Mammary epithelial cell (primary cell): ENCODE measurements at places on chromosomes 3 and 15.

GRCh38 chr3:185353823-185354614 lies 8.9 kb upstream of the MAP3K13 start:
- peak; percentile 71 for DNase-seq

DNA sequence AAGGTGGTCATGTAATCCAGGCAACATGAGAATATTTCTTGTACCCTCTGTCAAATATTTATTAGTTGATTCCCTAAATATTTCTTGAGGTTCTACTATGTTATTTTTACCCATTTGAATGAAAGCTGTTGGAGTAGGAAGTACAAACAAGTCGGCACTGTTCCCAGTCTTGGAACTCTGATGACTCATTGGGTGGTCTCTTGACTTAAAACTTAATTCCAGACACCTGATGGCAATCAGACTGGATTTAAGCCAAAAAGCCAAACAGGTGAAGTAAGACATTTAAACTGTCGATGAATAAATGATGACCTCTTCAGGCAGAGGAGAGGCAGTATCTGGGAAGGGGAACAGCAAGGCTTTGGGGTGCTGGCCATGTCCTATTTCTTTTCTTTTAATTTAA lies 22.8 kb downstream of the C2CD4A start:
- DNase-seq = no peak

DNA sequence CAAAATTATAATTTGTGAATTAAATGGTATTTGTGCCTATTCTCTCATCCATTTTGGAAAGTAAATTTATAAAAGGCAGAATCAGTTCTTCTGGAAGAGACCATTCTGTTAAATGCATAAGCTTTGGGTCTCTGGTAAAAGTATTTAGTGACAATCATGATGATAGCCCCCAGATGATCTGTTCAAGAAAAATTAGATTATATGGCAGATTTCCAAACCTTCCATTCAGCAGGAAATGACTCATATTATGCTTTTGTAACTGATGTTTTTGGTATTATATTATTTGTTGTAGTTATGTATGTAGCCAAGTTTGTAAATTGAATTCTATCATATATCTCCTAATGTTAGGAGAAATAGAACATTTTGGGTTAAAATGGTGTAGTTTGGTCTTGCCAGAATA lies 340.8 kb upstream of the DPH6 start:
- peak; percentile 26 for DNase-seq

- DNase-seq = no peak
Measured at GRCh38 chr15:66408254-66408653, 21.5 kb downstream of the MAP2K1 start.

DNA sequence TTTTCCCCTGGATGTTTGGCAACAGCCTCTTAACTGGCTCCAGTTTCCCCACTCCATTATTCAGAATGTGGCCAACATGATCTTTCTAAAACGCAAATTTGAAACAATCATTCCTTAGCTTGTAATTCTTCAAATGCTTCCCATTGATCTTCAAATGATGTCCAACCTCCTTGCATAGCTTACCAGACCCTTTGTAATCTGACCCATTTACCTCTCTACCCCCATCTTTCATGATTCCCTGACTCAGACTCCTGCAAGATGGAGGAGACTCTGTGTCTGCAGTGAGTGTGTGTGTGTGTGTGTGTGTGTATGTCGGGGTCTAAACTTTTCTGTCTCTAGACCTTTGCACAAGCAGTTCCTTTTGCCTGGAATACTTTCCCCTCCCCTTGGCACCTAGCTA lies 515.7 kb upstream of the PROK2 start:
- DNase-seq = no peak

GRCh38 chr3:148379763-148380382 lies 317.8 kb upstream of the AGTR1 start:
- peak; percentile 35 for DNase-seq

- no peak for DNase-seq
Measured at GRCh38 chr15:95647531-95648277, 682.8 kb upstream of the NR2F2 start.

DNA sequence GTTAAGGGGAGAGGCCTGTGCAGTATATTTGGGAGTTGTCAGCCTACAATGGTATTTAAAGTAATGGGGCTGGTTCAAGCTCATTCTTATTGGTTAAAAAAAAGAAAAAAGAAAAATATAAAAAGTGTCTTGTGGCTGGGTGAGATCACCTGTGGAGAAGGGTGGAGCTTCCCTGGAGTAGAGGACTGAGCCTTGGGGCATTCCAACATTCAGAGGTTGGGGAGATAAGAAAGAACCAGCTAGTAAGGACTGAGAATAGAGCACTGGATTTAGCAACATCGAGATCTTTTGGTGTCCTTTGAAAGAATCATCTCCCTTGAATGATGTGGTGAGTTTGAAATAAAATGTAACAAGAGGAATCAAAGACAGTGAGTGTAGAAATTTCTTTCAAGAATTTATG lies 5.2 kb downstream of the SLC49A4 start:
- DNase-seq = peak; percentile 52

DNA sequence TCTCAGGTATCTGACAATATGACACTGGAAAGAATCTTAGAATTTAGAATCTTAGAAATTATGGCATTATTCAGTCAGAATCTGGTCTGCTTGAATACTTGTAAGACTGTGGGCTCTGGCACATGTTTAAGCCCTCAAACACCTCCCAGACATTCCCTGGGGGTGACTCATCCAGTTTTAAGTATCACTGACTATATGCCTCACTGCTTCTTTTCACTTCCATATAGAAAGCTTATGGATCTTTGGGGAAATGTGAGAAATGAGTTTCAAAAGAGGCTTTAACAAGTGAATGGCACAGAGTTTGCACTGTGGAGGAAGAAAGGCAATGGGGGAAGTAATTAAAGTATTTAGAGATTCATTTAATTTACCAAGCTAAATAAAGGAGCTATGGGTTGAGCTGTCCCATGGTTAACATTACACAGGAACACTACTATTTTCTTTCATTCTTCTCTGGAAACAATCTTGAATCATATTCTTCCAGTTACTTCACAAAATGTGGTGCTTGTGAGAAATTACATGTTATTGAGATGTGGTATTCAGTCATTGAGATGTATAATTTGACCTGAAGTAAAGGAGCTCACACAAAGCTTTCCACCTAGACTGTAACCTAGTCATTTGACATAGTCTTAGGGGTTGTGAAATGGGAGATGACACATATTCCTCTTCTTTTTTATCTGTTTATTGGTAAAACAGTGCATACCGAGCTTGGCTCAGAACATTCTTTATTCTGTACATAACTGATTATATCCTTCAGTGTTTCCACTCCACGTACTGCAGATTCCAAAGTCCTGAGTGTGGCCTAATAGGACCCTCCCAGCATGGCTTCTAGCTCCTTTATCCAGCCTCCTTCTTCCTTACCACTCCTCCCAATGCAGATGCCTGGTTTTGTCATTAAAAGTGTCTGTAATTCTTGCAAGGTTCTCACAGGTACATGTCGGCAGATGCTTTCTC lies 544.6 kb upstream of the NECTIN3 start:
- peak; percentile 82 for DNase-seq

GRCh38 chr3:4044619-4045018 lies 245.4 kb downstream of the LRRN1 start:
- no peak for DNase-seq

DNA sequence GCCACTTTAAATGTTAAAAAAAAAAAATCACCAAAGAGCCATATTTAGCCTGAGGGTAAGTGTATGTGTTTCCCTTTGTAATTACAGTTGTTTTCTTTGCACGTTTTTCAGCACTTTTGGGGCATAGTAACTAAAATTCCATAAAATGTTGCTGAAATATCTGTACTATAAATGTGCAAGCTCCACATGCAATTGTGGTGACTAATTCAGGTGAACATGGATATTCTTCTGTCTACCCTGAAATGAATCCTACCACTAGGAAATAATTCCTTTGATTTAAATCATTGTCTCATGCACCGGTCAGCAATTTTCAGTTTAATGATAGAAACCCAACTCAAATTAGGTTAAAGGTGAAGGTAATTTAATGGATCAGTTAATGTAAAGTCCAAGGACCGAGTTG lies 13.1 kb upstream of the TFG start:
- DNase-seq = peak; percentile 27

DNA sequence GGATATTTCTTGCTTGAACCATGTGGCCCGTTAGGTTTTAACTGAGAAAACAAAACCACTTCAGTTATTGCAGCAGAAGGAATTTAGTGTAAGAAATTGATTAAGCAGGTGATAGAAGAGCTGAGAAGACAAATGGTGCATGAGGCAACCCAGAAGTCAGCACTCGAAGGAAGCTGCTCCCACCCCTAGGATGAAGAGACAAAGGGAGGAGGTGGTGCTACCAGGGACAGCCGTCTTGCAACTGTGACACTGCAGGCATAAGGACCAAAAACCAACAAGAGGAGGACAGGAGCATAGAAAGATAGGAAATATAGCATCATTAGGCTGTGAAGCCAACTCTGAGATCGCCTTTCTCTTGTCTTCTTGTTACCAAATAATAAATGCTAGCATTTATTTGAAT lies 89.0 kb downstream of the IL20RB start:
- DNase-seq = no peak

- DNase-seq = no peak
Measured at GRCh38 chr15:59340325-59340724, 32.3 kb downstream of the MYO1E start.

DNA sequence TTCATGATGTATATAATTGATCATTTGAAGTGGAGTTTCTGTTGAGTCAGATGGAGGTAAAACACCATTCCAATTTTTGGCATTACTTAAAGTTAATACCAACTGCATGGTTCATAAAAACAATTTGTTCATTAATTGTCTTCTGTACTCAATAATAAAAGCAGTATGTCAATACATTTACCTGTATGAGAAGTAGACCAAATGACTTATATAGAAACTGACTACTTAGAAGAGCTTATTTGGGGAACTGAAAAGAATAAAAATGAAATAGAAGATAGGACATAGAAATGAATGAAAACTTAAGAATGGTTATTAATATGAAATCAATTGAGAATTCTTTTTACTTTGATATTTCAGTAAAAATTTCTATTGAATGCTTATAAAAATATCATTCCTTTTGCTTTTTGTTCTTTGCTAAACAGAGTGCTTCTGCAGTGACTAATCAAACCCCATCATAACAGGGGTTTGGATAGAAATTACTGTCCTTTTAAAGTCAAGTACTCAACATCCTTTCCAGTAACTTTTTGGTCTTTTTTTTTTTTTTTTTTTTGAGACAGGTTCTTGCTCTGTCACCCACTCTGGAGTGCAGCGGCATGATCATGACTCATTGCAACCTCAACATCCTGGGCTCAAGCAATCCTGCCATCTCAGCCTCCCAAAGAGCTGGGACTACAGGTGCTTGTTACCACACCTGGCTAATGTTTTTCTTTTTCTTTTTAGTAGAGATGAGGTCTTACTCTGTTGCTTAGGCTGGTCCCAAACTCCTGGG lies 6.5 kb upstream of the CRYBG3 start:
- DNase-seq = peak; percentile 72

GRCh38 chr3:77045686-77046085 lies 5.8 kb downstream of the ROBO2 start:
- DNase-seq = no peak

- no peak for DNase-seq
Measured at GRCh38 chr3:123020709-123021108, 6.9 kb downstream of the SEMA5B start.

DNA sequence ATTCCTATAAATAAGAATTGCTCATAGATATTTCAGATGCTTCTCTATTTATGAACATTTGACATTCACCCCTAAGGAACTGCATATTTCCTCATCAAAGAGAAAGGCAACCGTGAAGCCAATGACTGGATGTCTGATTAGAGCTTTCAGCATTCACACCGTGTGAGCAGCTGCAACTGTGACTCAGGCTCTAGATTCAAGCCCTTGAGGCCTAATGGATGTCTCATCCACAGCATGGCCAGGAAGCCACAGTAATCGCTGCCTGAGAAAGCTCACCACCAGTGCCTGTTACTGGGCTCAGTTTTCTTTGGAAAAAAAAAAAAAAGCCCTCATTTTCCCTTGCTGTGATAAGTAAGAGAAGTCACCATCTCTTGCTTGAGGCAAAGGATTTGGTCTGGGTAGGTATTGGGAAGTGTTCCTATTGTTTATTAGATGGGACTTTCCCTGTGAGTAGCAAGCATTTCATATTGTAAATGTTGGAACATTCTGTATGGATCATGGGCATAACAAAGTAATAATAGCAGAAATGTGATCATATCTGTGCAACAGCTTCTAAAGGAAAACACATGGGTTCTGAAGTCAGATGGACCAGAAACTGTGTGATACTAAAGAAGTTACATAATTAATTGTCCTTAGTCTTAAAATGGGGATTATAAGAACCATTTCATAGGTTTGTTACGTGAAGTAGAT lies 783.7 kb downstream of the AGBL1 start:
- DNase-seq = peak; percentile 98

DNA sequence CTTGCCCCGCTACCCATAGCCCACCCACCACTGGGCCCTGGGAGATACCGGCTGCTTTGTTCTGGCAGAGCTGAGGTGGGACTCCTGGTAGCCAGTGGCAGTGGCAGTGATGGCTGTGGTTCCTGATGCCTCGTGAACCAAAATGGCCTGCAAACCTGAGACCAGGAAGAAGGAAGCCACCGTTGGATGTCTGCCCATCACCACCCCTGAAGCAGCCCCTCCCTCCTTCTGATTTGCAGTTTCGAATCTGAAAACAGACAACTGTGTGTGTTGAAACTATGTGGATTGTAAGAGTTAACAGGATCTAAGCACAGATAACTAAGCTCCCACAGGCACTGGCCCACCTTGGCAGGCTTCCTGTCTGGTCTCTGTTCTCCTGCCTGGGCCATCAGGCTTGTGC lies 66.6 kb downstream of the NUP210 start:
- no peak for DNase-seq

- no peak for DNase-seq
Measured at GRCh38 chr15:101318839-101319238, 23.8 kb upstream of the SNRPA1 start.

DNA sequence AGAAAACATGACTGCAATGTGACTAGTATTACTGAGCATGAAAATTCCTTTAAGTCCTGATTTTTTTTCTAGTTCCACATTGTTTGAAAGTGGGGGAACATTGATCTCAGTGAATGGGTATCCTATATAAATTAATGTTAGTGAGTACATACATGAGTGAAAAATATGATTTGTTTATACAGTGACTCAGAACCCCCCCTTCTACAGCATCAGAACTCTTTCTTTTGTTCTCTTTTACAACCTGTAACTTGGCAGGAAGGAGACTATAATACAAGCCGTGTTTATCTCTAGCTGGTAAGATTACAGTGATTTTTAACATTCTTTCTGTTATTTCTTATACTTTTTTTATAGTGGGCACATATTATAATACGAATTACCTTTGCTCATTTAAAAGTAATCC lies 384.7 kb downstream of the PDCD6IP start:
- no peak for DNase-seq
